C1 segment of cervical spinal cord (tissue), 14 donors: ENCODE measurements at places on chromosomes 2 and 18.

DNA sequence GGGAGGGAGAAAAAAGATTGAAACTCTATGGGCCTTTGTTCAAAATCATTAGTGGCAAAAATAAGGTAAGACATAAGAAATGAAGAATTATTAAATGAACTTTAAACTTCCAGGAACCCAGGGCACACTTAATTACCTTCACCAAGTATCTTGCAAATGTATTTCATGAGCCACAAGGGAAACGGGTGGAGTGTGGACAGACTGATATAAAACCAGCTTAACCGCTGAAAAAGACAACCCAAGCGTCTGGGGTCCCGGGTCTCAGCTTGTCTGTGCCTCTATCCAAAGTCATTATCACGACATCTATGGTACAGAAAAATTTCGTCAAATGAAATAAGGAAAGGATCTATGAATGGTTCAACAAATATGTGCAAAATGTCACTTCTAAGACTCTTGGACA is 13.9 kb upstream of the MBOAT2 start:
- no peak for DNase-seq

GRCh38 chr2:133422931-133423351 is 145.3 kb downstream of the NCKAP5 start:
- DNase-seq, result no peak

DNA sequence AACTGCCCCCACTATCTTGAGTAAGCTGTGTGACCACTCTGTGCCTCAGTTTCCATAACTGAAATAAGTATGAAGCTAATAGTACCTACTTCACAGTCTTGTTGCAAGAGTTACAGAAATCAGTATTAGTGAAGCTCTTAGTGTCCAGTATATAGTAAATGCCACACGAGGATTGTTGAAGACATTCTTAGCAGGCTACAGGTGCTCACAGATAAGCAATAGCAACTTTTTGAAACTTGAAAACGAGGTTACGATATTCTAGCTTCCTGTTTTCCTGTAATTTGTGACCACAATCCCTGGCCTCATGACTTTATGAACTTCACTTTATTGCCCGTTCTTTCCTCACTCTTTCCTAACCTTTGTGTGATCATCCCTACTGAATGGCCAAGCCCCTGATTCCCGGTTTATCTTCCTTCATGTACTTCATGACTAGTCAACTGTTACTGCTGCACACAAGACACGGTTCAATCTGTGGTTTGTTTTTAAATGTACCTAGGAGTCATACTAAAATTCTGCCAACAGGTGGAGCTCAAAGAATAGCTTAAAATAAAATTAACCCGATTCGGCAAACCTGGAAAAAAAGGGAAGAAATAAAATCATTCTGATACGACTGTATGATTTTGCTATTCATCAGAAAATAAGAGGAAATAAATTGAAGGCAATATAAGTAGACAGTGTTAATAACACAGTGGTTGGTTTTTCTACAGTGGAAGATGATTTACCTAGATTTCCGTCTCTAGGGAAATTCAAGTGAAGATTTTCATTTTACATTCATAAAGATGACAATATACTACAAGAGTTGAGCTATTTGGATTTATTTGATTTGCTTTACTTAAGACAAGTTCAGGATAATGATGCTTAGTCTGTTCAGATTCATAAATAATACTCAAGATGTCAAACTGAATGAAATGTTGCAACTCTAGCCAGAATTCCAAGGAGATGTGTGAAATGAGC is 38.1 kb upstream of the STAT1 start:
- no peak for DNase-seq

DNA sequence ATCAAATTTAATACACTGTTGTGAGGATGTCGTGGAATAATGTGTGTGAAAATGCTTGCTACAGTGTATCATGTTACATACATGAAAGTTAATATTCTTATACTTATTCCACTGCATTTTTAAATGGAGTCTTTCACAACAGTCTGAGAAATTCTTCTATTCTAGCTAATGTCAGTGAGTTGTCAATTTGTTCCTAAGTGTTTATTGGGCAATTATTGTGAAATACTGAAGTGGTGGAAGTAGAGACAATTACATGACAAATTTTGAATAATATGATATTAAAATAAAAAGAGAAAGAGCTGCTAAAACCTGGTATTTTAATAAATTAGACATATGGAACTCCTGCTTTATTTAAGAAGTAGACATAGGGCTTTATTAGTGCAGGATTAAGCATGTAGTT is 176.1 kb downstream of the PTPRM start:
- no peak for DNase-seq

DNA sequence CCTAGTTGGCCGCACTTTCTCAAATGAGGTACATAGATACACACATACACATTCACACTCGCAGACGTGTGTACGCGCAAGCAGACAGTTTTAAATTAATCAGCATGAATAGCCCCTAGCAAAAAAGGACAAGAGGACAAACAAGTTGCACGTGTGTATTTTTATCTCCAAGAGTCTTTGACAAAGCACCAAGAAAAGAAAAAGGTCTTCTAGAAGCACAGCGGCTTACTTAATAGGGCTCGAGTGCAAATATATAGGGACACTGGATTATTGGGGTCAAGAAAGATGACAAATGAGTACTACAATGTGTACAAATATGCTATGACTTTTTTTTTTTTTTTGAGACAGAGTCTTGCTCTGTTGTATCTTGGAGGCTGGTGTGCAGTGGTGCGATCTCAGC is 1.7 kb upstream of the BCL2 start:
- no peak for DNase-seq

DNA sequence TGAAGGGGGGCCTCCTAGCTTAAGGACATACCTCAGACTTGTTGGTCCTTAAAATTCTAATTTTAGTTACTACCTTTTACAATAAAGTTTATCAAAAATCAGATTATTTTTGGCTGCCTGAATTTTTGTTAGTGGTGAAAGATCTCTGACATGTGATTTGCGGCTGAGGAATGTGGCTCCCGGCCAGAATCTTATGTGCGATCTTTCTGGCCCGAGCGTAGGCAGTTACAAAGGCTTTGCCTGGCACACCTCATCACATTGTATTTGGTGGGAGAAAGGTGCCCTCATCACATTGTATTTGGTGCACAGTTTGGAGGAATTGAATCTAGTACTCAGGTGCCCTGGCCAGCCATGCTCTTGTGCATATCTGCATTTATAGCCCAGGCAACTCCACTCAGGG is 289.1 kb downstream of the GULP1 start:
- DNase-seq, result no peak
